ENCODE measurements at places on chromosomes 12 and 14.

DNA sequence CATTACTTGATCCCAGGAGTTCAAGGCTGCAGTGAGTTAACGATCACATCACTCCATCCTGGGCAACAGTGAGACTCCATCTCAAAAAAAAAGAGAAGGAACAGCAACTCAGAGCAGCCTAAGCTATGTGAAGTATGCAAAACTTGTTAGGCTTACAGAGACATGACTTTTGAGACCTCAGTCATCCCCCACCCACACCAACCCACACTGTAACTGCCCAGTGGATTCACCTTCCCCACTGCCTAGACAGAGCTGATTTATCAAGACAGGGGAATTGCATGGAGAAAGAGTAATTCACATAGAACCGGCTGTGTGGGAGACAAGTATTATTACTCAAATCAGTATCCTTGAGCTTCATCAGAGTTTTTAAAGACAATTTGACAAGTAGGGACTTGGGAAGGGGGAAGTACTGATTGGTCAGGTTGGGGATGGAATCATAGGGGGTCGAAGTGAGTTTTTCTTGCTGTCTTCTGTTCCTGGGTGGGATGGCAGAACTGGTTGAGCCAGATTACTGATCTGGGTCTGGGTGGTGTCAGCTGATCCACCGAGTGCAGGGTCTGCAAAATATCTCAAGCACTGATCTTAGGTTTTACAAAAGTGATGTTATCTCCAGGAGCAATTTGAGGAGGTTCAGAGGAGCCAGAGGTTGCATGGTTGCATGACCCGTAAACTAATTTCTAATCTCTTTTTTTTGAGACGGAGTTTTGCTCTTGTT lies 6.2 kb upstream of the WDR89 start:
- DNase-seq: no peak

DNA sequence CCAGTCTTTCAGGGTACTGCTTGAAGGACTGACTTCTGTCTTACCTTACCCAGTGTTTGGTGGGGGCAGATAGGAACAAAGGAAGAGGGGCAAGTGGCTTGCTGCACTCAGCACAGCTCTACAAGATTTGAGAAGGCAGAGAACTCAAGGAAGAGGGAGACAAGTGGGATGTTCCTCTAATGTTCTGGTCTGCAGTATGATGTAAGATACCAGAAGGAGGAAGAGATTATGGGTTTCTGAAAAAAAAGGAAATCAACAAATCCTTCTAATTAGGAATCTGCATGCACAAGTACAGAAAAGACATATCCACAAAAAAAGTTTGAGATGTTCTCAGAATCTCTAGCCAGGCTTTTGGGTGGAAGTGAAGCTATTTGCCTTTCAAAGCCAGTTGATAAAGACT lies 37.1 kb downstream of the USP15 start:
- DNase-seq: no peak

DNA sequence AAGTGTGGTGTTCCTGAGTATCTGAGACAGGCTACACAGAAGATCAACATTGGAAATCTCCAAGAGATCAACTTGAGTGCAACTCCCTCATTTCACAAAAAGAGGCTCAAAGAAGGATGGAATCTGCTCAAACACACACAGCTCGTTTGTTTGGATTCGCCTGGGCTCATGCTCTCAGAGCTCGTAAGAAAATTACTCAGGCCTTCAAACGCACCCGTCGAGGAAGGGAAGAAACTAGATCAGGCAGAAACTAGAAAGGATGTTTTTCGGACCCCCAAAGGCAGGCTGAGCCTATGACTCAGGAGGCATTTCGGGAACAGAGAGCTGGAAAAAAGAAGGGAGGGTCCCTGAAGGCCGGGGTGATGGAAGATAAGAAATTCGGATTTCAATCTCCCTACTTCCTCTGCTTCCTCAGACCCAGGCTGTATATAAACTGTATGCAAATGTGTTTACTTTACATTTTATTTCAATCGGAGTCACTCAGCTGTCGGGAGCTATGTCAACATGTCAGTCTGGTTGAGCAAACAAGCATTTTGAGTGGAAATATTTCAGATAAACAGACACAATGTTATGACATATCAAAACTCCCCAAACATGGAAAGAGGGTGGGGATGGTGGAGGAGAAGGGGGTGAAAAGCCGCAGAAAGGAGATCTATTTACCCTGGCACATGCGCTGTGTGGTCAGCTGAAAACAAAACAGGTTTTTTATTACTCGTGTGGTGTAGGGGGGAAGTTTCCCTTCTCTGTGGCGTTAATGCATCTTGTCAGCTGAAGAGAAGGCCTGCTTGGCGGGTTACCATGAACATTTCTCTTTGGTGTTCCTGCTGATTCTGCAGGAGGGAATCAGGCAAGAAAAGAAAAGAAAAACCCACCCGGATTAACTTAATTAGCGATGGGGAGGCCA lies 129.1 kb upstream of the TBX3 start:
- DNase-seq: peak; percentile 23

DNA sequence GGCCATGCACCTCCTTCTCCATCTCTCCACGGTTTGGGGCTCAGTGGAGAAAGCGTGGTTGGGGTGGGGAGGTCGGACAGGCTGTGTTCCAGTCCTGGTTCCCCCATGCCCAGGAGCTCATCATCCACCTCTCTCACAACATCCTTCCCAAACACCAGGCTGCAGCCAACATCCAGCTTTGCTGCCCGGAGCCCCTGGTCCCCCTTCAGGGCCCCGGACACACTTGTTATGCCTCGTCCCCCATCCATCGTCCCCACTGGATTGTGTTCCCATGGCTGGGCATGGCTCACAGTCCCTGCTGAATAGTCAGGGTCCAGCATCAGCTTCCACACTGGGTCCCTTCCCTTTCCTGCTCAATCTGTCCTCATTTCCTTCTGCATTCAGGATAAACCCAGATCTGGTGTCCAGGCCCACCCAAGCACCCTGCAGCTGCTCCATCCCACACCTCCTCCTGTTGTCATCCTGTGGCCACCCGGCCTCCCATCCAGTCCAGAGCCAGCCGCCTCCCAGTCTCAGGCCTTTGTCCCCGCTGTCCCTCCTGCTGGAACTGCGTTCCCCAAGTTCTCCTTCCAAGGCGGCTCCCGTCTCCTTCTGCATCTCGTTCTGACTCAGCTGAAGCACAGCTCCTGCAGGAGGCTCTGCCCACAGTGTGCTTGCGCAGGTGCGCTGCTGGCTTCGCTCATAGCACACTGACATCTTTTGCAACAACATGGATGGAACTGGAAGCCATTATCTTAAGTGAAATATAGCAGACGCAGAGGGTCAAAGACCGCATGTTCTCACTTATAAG lies 211.4 kb upstream of the RTL1 start:
- DNase-seq: no peak

DNA sequence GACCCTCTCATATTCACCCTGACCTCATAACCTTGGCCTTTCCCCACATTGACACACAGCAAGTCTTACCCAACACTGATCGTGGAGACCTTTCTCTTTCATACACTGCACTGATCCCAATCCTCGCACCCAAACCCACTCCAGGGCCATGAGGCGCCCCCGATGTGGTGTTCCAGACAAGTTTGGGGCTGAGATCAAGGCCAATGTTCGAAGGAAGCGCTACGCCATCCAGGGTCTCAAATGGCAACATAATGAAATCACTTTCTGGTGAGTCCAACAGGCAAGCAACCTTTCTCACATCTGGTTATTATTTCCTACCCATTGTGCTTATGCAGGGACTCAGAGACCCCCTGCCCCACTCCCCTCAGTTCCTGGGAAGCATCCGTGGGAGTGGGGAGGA lies 5.4 kb downstream of the MMP14 start:
- DNase-seq: no peak

- DNase-seq: no peak
These were observed 39.9 kb downstream of the MYO1H start for GRCh38 chr12:109387425-109388166.

DNA sequence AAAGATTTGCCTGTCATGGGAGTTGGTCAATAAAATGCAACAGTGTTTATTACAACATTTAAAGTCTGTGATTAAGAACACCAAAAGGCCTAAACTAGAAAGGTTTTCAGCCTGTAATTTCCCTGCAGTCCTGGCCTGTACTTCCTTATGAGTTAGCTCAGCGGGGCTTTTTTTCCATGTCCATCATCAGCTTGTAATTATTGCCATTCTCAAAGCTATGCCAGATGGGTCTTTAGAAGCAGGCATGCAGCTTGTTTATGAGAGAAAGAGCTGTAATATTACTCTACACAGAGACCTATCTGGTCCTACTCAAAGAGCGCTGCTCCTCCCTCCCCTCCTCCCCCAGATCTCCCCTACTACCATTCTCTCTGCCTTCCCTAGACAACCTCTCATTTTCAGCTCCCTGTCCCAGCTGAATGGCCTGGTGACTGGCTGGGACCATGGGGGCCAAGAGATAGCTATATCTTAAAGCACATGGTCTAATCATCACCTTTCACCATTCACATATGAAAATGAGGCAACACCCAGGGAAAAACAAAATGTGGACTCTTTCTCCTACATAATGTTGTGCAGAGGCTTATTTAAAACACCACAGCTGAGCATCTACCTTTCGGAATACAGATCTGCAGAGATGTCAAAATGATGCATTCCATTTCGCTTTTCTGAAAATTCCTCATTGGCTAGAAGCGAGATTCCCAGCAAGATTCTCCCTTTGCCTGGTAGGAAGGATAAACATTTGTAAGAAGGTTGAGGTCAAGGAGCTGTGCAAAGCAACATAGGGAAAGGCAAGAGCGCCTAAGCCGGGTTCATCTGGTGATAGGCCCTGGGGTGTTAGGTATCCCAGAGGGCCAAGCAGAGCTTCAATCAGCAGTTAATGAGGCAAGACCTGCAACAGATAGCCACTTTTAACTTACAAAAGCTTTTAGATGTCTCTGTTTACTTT lies 209.7 kb upstream of the CDKN3 start:
- no peak for DNase-seq

GRCh38 chr14:29927376-29928116 lies at the start of gene PRKD1:
PRKD1 (minus strand) TSS chr14:29927847.
- DNase-seq: peak; percentile 77

GRCh38 chr14:89806451-89806850 lies 148.1 kb downstream of the EFCAB11 start:
- DNase-seq: no peak

DNA sequence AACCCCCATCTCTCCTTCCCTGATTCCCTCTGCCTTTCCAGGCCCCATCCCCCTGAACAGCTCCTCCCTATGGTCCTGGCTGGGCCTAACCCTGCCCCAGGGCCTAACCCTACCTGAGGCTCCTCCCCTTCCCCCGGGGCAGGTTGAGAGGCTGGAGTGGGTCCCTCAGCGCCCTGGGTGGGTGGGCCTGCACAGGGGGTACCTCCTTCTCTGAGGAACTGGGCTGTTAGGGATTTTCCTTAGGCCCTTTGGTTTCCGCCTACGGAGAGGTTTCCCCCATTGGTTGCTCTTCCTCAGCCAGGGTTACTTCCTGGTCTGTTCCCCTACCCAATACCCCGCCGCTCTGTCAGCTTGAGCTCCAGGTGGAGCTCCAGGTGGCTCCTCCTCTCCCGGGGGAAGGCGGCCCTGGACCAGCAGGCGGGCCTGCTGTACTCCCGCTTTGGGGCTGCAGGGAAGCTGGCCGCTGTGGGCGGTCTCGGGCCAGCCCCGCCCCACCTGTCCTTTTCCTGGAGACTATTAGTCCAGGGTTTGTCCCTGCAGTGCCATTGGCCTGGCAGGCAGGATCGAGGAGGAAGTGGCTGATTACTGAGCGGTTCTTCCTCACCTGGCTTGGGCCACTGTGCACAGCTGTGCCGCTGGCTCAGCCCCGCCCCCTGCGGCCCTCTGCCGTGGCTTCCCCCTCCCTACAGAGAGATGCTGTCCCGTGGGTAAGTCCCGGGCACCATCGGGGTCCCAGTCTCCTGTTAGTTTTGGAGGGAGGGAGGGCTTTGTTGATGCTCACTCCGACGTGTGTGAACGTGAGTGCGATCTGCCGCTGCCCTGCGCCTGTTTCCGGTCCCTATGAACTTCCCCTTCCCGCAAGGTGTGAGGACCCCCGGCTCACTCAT lies 2.5 kb downstream of the C12orf57 start:
- peak; percentile 61 for DNase-seq

DNA sequence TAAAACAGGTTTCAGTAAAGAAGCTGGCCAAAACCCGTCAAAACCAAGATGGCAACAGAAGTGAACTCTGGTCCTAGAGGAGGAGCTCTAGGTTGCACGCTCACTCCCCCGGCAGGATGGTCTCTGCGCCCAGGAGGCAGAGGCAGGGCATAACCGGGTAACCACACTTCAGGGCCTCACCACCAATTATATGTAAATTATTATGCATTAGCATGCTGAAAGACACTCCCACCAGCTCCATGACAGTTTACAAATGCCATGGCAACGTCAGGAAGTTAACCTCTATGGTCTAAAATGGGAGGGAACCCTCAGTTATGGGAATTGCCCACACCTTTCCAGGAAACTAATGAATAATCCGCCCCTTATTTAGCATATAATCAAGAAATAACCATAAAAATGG lies 20.1 kb upstream of the SLC6A12 start:
- DNase-seq: no peak

GRCh38 chr14:74490486-74490885 lies 2.6 kb downstream of the NPC2 start:
- DNase-seq: no peak

DNA sequence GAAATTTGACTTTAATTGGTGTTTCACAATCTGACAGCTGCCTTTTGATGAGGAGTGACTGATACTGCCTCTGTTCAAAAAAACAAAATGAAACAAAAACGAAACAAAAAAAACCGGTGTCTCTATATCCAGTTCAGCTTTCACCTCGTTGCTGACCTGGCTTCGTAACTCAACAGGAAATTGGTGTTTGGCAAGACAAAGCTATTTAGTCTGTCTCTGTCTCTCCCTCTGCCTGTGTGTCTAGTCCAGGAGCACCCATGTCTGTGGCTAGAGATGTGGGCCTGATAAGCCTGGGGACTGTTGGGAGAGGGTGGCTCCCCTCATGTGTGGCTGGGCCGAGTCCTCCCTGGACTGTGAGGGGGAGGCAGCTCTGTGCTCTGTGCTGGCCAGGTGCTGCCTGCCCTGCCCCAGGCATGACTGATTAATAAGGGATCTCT lies 11.3 kb downstream of the CACNA1C start:
- no peak for DNase-seq

- no peak for DNase-seq
These were observed 23.2 kb downstream of the CFL2 start for GRCh38 chr14:34691206-34691605.

GRCh38 chr12:6334940-6335450 lies 6.9 kb downstream of the TNFRSF1A start:
- no peak for DNase-seq
